Activated effector memory CD4-positive, alpha-beta T cell treated with anti-CD3 and anti-CD28 coated beads, Interleukin-2, amount 50 U/mL, for 16 hours (primary cell): ENCODE measurements at places on chromosomes 2 and 18.

GRCh38 chr2:173354073-173354581, 545 bp upstream of the CDCA7 start:
- DNase-seq: no peak

- DNase-seq: no peak
Observed at GRCh38 chr2:45889620-45890370, 238.3 kb downstream of the PRKCE start.

- DNase-seq: no peak
Observed at GRCh38 chr2:31049264-31049663, 89.0 kb downstream of the GALNT14 start.

DNA sequence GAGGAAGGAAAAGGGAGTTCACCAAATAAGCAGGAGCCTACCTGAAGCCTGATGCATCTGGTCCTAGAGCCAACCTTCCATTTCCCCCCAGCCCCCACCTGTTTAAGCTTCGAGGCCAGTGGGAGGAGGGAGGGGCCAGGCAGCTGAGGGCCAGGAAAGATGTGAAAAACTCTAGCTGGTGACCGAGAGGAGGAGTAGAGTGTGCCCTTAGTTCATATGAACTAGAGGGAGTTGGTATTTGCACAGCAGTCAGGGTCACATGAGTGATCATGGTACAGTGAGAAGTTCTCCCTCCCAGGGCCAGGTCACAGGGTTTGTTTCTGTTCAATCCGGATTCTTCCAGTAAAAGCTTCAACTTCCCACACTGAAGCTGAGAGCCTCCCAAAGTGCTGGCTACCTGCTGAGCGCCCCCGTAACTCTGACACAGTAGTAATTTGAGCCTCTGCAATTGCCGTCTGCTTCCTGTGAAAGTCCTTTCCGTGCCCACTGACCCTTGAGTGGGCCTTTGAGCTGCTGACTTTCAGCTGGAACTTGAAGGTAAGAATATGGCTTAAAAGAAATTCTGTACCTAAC, at the start of gene SULT1C2:
TSS of gene SULT1C2 (plus strand) at position 362 of the 573 bp plus-strand sequence. CDS start 4,773 bp downstream, outside the sequence.
- DNase-seq: no peak

- DNase-seq: no peak
Observed at GRCh38 chr2:88190808-88191721, 20.9 kb downstream of the THNSL2 start.

DNA sequence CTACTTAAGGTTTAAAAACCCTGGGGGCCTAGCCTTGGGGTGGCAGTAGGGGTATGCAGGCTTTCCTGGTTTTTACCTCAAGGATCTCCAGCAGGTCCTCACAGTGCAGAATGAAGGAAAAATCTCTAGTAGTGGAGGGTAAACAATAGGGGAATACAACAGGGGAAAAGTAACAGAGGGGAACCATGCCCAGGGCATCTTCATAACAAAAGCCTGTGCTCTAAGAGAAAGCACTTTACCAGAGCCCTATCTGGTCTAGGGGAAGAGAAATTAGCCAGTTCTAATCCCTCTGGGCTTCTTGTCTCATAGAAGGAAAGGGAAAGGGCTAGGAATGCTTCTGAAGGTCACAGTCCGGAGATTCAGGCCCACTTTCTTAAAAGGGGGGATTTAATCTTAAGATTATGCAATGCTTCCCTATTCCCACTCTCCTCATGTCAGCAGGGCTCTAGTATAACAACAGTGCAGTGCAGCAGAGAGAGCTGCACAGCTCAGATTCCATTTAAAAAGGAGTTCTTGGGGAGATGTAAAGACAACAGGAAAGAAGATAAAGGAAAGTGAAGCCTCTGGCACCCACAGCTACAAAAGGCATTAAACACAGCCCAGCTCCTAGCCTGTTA, 149.0 kb upstream of the CYP1B1 start:
- DNase-seq: no peak

GRCh38 chr18:37299471-37300304, 265.9 kb downstream of the CELF4 start:
- DNase-seq: no peak

- no peak for DNase-seq
Observed at GRCh38 chr2:44075541-44075940, 79.8 kb upstream of the LRPPRC start.

GRCh38 chr2:138522556-138522955, 21.0 kb downstream of the SPOPL start:
- no peak for DNase-seq

- DNase-seq: no peak
Observed at GRCh38 chr18:8701546-8702118, 3.7 kb upstream of the MTCL1 start.

- no peak for DNase-seq
Observed at GRCh38 chr2:9249020-9249800, 42.6 kb downstream of the ASAP2 start.

GRCh38 chr2:85796341-85797262, 42.8 kb downstream of the ATOH8 start:
- DNase-seq: no peak

DNA sequence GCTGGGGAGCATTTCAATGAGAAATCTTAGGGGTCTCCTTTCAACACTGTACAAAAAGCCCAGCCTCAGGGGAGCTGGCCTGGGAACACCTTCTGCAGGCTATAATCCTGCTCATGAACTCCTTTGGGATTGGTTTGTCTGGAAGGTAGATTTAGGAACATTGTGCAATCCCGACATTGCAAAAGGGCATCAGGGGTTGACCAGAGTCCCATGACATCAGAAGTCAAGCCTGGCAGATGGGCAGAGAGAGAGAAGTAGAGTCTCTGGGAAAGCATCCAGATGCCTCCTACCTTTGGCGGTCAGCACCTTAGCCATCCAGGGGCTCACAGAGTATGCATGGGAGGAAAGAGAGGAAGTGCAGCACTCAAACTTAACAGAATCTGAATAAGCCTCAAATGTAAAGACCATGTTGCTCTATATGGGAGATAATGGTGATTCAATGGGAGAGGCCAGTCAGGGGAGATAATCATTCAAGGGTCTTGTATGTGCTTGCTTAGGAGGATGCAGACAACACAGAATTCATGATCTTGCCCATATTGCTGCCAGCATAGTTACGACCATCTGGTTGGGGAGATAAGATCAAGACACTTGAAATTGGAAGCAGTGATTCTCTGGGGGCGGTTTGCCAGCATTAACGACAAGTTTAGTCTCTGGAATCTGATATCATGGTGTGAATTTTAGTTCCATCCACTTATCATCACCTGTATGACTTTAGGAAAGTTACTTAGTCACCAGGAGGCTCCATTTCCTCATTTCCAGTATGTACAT, 58.3 kb upstream of the UPP2 start:
- no peak for DNase-seq

DNA sequence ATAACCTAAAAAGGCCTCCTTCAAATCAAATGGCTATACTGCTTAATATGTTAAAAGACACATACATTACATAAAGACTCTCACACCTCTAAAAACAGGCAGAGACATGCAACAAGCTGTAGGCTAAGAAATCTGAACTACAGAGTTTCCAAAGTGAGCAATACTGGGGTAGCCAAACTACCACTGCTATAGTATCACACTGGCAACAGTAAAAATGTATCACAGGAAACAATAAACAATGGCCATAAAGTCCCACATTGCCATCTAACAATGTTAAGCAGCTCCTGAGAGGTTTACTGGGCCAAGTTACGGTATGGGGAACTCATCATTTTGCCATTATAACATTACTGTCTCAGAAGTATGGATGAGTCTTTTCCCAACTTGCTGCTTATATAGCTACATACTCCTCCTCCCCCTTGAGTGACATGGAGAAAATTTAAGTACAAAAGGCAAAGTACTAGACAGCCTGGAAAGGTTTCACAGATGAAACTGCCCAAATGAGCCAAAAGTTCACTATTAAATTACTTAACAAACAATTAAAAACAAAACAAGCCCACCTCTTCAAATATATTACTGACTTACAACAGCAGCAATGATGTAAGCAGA, 50.3 kb downstream of the SS18 start:
- no peak for DNase-seq

DNA sequence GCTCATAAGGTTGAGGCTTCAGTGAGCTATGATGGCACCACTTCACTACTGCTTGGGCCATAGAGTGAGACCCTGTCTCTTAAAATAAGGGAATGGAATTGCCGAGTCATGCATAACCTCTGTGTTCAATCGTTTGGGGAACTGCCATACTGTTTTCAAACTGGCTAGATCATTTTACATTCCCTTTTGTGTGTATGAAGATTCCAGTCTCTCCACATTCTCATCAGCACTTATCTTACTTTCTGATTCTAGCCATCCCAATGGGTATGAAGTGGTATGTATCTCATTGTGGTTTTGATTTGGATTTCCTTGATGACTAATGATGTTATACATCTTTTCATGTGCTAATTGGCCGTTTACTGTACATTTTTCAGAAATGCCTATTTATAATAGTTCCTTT, 23.7 kb downstream of the MARCHF7 start:
- DNase-seq: no peak

- DNase-seq: no peak
Observed at GRCh38 chr2:235666213-235666781, 172.5 kb downstream of the AGAP1 start.

DNA sequence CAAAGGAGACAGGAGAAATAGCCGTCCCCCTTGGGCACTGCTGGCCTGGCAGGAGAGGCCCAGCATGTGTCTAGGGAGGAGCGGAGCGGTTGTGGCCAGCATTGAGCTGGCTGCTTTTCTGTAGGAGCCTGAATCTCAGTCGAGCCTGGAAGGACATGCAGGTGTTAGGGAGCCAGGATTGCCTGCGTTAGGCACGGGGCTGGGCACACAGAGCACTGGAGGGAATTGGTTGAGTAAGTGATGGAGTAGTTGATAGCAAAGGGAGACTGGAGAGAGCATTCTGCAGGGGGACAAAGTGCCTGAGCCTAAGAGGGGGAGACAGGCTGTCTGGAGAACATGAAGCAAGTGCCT, 22.8 kb downstream of the ASAP2 start:
- peak; percentile 27 for DNase-seq
